ENCODE measurements at places on chromosomes 2 and 18.

- DNase-seq, result no peak
These were observed 23.7 kb upstream of the GRP start for GRCh38 chr18:59196161-59196725.

GRCh38 chr2:71389384-71390072 lies 57.9 kb downstream of the ZNF638 start:
- DNase-seq, result no peak

DNA sequence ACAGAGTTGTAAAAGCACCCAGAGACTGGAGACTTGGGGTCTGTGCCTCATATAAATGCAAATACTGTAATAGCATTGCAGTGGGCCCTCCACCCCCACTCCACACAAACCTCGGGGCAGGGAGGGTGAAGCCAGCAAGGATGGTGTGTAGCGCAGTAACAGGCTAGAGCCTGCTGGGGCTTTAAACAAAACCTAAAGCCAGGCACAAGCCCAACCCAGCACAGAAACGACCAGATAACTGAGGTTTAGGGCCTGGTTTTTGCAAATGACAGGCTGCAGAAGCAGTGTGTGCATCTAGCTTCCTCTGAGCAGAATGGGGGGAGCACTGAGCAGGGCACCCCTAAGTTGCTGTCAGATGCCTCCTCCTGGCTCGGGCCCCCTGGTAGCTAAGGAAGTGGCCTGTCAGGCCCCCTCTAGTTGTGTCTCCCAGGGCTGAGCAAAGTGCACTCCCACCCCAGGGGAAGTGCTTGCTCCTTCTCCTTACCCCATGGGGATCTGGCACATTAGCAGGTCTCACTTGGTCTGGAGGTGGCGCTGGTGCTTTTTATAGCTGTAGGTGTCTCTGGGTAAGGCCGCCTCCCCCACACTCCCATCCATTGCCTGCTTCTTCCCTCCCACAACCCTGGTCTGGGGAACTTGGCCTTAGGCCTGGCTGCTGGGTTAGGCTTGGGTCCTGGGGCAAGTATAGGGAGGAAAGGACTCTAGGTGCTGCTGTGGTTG lies 135.1 kb downstream of the CELF4 start:
- no peak for DNase-seq

- peak; percentile 75 for DNase-seq
These were observed 50.0 kb downstream of the RBBP8 start for GRCh38 chr18:22983175-22983574.

GRCh38 chr18:44358402-44358801 lies 322.3 kb upstream of the SETBP1 start:
- DNase-seq, result peak; percentile 1

GRCh38 chr2:217890445-217890844 lies 112.3 kb downstream of the TNS1 start:
- DNase-seq, result peak; percentile 57

DNA sequence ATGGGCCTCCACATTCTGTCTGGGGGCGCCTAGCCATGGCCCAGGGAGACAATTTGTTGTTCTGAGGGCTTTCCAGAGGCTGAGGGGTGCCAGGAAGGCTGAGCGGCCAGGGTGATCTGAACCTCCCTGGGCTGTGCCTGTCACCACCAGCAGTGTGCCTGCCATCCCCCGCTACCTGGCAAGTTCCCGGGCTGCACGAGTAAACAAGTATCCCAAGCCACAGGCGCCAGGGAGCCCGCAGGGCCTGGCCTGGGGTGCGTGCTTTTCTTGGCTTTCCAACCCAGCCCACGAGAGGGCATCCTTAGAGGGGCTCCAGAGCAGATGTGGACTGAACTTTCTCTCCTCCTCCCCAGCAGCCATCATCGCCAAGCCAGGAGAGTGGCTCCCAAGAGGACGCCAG lies 35.1 kb upstream of the B3GNT7 start:
- no peak for DNase-seq

GRCh38 chr2:3349211-3349693 lies 28.4 kb downstream of the EIPR1 start:
- peak; percentile 52 for DNase-seq

- DNase-seq, result no peak
These were observed 129.3 kb downstream of the CAPN13 start for GRCh38 chr2:30677861-30678385.

- DNase-seq, result no peak
These were observed 44.8 kb downstream of the RRM2 start for GRCh38 chr2:10167316-10167715.

- no peak for DNase-seq
These were observed 20.5 kb downstream of the TMEM18 start for GRCh38 chr2:656676-657075.

DNA sequence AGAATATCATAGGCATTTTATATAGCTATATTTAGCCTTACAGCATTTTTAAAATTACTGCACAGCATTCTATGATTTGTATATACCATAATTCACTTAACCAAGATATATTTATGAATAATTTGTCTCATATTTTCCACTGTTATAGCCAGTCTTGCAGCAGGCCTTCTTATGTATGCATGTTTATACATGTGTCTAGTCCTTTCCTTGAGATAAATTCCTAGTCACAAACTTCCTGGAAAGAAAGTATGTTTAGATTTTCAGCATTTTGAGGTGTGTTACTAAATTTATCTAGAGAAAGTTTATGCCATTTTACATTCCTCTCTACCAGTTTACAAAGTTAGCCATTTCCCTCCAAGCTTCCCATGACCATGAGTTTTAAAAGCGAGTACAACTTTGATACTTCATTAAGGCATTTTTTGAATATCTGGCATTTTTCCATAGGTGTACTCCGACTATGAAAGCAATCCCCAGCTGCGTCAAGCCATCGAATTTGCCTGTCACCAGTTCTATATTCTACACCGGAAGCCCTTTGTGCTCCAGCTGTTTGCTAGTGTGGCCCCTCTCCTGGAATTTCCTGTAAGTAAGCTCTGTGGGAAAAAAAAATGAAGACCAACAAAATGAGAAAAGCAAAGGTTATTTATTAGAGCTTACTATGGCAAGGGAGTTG lies 59.4 kb upstream of the RPE start:
- DNase-seq, result no peak

GRCh38 chr2:182870227-182870626 lies 3.8 kb upstream of the FRZB start:
- no peak for DNase-seq

DNA sequence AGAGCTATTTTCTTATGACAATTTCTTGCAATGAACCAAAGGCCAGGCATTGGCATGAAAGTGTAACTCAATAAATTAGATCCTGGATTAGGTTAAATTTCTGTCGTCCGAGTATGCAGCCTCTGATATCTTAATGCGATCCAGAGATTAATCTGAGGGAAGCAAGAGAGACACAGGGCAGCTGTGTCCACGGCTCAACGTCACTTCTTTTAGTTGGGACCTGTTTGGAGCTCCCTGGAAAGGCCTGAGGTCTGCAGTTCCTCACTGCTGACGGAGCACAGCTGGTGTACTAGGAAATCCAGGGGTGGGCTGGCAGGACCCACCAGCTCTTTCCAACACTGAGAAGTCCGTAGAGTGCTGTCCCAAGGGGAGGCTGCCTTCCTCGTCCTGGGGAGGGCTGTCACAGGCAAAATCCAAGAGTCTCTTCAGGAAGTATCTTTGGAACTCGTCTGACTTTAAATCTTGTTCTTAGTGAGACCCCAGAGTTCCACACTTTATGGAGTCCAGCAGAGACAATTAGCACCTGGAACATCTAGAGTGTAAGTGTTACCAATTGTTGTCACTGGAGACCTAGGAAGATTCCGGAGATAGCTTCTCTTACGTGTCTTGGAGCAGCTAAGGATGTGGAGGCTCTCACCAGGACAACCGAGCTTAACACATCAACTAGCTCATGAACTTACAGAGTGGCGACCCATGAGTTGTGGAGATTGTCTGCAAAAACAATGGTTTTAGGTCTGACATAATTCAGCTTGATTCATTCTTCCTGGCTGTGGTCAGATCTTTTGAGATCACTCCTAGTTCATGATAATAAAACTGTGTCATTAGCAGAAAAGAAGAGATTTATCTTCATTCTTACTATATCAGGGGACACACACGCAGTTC lies 173.7 kb downstream of the ACKR3 start:
- DNase-seq, result peak; percentile 50

- DNase-seq, result no peak
These were observed 1746.1 kb upstream of the PIK3C3 start for GRCh38 chr18:40208958-40209357.

GRCh38 chr2:85553184-85553583 lies 8.1 kb downstream of the GGCX start:
- DNase-seq, result no peak

DNA sequence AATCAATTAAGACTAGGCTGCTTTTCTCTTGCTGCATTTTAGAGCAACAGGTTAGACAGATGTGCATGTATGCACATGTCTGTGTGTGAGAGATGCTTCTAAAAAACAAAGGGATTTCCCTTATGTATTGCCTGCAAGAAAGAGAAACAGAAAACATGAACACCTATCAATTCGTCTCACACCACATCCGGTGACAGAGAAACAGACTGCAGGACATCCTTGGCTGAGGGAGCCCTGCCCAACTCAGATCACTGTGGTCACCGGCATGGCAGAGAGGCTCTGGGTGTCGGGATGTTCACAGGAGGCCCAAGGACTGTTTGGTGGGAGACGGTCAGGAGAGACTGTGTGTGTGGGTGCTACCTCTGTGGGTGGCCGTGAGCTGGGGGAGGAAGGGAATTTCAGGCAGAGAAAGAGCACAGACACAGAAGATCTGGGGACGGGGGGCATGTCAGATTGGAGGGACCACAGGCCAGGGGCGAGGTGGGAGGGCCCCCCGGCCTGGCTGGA lies 24.9 kb downstream of the FHL2 start:
- no peak for DNase-seq

- DNase-seq, result no peak
These were observed 34.2 kb upstream of the NR4A2 start for GRCh38 chr2:156366753-156367152.

- DNase-seq, result no peak
These were observed 1079.8 kb upstream of the ZEB2 start for GRCh38 chr2:145599756-145600155.

- DNase-seq, result peak; percentile 75
These were observed 399.8 kb downstream of the TMEM182 start for GRCh38 chr2:103161456-103162289.

DNA sequence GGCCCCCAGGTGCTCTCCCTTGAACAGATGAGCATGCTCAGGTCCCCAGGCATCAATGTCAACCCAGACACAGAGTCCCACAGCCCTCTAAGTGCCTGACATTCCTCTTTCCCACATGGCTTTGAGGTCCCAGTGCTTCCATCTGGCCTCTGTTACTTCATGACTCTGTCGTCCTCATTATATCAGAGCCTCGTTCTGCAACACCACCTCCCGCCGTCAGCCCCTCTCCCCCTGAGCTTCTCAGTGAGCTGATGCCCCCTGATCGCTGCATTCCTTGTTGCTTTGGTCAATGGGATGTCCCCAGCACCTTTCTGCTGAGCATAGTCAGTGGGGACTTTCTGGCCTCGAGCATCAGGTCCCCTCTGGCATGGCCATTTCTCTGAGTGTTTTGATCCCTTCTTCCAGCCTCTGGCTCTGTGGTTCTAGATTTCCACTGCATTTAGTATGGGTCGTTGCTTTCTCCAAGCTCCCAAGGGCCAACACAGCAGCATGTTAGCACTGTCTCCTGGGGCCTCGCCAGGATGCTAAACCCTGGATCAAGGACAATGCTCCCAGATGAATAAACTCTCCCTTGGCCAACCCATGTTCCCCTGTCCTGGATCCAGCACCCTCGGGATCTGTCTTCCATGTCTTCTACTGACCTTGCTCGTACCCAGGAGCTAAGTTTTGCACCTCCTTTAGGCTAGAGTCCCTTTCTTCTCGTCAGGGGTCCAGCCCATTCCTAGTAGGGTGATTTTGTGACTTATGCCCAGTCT lies 143.2 kb upstream of the TWIST2 start:
- no peak for DNase-seq

DNA sequence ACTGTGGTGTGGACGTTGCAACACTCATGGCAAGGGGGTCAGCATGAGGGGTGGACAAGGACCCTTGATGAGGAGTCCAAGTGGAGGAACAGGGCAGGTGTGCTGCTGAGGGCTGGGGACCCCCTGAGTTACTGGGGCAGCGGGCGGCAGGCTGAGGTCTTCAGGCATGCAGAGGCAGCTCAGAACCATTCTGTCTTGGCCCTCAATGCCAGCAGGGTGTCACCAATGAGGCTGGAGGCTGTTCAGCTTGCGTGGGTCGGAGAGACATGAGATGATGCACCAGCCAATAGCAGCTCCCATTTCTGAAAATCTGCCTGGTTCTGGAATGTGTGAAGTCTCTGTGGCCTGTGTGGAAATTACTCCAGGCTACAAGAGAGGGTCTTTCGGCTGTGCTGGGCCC lies 105.4 kb downstream of the INHBB start:
- DNase-seq, result no peak

- no peak for DNase-seq
These were observed 16.1 kb downstream of the MROH2A start for GRCh38 chr2:233794128-233794658.

GRCh38 chr2:64989126-64989981 lies at the start of gene SLC1A4:
Gene SLC1A4, plus strand, starts transcription at chr2:64989399. Its CDS starts 245 bp downstream, at chr2:64989644.
- DNase-seq, result peak; percentile 52

DNA sequence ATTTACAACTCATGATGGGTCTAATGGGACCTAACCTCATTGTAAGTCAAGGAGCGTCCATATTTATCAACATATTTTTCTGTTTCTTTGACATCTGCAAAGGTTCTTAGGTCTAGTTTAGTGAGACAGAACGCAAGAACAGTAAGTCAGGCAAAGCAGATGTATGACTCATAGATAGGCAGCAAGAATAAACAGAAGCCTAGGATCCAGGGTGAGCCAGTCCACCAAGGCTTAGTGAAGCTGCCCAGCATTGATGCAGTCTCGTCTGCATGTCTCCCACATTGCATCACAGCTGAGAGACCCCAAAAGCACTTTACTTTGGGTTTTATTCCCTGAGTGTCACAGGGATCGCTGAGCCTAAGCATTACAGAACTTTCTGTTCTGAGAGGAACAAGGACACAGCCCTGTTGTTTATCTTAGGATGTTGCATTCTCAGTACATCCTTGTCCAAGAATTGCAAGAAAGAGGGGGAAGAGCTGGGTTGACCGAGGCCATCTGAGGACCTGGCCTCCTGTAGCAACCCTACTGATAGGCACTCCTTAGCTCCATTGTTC lies 29.6 kb upstream of the TMEM177 start:
- DNase-seq, result peak; percentile 25

GRCh38 chr2:57204364-57204763 lies 842.2 kb upstream of the VRK2 start:
- DNase-seq, result no peak

DNA sequence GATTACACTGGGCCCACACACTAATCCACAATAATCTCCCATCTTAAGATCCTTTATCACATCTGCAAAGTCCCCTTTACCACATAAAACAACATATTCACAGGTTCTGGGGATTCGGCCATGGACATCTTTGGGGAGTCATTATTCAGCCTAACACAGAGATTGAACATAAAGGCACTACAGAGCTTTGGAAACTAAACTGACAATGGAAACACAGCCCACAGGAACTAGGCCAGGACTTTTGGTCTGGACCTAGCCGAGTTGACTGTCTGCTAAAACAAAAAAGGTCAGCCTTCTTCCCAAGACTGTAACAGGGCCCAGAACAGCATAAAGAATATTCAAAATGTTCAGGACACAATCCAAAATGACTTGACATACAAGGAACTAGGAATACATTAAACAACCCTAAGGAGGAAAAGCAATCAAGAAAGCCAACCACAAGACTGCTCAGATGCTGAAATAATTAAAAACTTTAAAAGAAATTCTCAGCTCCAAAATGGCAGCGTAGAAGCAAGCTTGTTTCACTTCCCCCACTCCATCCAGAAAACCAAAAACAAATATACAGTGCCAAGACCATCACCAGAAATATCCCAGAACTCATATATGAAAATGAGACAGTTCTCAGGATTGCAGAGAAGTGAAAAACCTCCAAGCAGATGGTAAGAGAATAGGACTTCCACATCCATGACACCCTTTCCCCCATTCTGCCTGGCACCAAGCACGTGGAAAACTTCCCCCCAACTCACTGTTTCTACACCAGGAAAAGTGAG lies 207.8 kb downstream of the ATAD2B start:
- DNase-seq, result no peak
